ENCODE measurements at places on chromosomes 7 and 10. TPM values are rescaled to one million over a fixed set of nuclear protein-coding genes. Genes with fewer than 3 reads are reported as not detected.

The ADRA2A gene
- 0.86 TPM for polyA plus RNA-seq

GRCh38 chr7:133609806-133610205, 356.9 kb downstream of the EXOC4 start:
- DNase-seq: no peak

- no peak for DNase-seq
These were observed 120.3 kb downstream of the NRG3 start for GRCh38 chr10:81995254-81995653.

- peak; percentile 8 for DNase-seq
These were observed 8.8 kb downstream of the TRIM8 start for GRCh38 chr10:102653060-102653459.

- DNase-seq: no peak
These were observed 66.7 kb upstream of the PDZD8 start for GRCh38 chr10:117441812-117442443.

GRCh38 chr7:99876491-99876890, 342 bp downstream of the OR2AE1 start:
- no peak for DNase-seq

GRCh38 chr10:110357252-110357780, 52.6 kb upstream of the SMNDC1 start:
- DNase-seq: no peak

- peak; percentile 58 for DNase-seq
These were observed 411 bp downstream of the AUTS2 start for GRCh38 chr7:69598487-69599285.

DNA sequence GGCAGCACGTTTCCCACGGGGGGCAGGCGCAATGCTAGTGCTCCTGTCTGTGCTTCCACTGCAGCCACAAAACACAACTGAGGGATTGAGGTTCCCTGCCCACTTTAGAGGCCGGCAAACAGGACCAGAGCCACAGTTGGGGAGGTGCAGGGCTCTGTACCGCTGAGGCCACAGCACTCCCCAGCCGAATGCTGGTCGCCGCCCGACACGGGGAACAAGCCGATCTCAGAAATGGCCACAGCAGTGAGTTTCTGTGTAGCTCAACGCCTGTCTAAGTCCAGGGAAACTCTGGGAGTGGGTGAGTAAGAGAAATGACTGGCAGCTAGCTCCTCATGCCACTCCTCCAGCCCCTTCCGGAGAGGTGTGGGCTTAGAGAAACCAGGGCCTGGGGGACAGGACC, 194.0 kb upstream of the VWC2 start:
- DNase-seq: no peak

DNA sequence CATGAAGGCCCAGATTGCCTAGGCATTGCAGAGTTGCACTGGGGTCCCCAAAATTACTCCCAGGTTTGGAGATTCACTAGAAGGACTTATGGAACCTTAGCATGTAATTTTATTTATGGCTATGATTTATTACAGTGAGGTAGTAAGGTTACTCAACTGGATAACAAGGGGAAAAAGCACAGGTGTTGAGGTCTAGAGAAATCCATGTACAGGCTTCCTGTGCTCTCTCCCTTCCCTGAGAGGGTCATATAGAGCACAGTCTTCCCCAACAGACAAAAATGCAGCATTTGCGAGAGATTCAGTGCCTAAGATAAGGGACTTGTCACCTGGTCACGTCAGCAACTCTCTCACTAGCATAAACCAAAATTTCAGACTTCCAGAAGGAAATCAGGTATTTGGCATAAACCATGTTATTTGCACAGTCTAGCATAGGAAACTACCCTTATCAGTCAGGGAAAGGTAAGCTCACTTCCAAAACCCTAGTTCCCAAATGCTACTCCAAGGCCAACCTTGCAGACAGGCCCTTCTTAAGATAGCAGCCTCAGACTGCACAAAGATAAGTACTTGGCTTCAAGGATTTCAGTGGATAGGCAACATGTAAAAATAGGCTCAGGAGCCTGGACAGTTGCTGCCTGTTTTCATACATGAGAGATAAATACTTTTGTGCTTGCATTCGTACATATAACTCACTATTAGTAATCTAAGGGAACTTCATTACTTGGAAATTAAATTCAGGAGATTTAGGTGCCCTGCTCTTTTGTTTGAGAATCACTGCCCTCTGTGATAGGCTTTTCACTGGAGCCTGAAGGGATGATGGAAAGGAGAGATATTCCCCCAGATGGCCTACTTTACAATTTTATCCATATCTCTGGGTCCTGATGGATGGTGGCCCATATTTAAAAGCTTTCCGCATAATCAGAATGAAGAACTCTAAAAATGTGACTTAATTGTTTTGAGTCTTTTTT, 378.4 kb upstream of the LRGUK start:
- DNase-seq: no peak

DNA sequence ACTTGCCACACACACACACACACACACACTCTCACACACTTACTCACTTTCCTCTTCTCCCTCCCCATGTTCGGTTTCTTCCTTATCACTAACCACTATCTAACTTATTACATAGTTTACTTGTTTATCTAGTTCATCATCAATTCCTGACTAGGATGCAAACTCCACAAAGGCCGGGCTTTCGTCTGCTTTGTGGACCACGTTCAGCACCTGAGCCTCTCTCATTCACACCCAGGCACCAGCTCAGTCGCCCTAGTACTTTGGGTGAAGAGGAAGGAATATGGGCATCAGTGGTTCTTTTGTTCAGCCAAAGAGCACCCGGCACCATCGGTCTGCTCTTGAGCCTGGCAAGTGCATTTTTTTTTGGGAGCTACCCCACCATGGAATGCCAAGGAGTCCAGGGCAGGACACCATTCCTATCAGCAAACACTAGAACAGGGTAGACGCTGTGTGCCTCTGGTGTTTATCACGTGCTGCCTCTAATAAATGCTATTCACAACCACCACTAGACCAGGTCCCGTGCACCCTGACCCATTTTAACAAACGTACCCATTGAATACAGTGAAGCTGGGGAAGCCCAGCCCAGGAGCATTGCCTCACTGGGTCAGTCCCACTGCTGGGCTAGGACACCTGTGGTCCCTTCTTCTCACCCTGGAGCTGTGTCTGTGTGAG, 2.2 kb downstream of the C10orf67 start:
- no peak for DNase-seq

DNA sequence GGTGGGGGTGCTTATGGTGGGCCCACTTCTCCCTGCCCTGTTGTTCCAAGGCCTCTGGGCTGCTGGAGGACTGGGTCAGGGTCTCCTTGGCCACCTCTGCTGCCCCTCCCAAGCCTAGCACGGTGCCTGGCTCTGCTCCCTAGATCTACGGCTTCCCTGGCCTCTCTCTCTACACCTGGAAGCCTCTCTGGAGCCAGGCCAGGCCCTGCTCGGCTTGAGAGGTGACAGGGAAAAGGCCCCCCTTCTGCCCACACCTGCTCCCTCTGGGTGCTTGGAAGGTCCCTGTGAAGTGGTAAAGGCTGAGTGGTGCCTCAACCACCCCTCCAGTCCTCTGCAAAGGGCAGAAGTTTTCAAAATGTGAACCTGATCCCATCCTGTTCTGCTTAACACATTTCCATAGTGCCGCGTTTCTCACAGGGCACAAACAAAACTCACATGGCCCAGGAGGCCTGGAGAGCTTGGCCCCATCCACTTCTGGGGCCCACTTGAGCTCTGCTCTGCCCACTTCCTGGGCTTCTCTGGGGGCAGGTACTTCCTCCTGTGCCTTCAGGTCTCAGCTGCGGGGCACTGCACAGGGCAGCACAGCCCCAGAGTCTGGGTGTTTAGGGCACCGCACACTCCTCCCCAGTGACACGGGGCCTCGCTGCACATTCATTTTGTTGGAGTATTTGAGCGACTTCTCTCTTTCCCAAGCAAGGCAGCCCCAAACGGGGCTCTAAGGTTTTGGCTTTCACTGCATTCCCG, 169.9 kb downstream of the PIP4K2A start:
- no peak for DNase-seq

DNA sequence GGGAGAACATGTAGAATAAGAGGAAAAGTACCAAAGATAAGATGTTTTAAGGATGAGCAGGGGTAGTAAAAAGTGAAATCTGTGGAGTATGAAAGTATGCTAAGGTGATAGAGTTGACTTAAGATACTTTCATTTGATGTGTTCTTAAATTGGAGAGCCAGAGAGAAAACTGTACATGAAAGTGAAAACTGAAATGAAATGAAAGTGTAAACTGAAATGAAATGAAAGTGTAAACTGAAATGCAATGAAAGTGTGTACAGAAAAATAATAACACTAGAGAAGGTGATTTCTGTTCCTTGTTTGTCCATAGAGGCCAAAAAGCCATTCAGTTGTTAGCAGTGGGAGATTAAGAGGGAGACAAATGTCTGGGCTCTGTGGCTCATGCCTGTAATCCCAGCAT, 17.5 kb downstream of the AHR start:
- no peak for DNase-seq

GRCh38 chr7:114901771-114902170, 20.1 kb upstream of the MDFIC start:
- no peak for DNase-seq

GRCh38 chr7:131889572-131890150, 333.2 kb upstream of the PODXL start:
- DNase-seq: no peak

- no peak for DNase-seq
These were observed 5.9 kb downstream of the KCNIP2 start for GRCh38 chr10:101837748-101838147.
